ENCODE measurements at places on chromosomes 2 and 18. TPM values are rescaled to one million over a fixed set of nuclear protein-coding genes. Genes with fewer than 3 reads are reported as not detected.

Gene CEBPZOS
- polyA plus RNA-seq, result 61.8 TPM

Gene GPR39
- polyA plus RNA-seq, result 3.1 TPM

Gene CNTNAP5
- polyA plus RNA-seq, result 0.11 TPM

Gene CKAP2L
- polyA plus RNA-seq, result 12.9 TPM

Gene DOK6
- polyA plus RNA-seq, result 18.0 TPM

Gene TMEM37
- 49.4 TPM for polyA plus RNA-seq

Gene TMSB10
- 1,436 TPM for polyA plus RNA-seq

Gene RTP5
- not detected for polyA plus RNA-seq

Gene TYMS
- polyA plus RNA-seq, result 125 TPM

Gene UCN
- polyA plus RNA-seq, result 1.6 TPM

Gene ALLC
- polyA plus RNA-seq, result not detected

Gene ST6GAL2
- polyA plus RNA-seq, result 11.5 TPM

Gene CCDC88A
- 71.5 TPM for polyA plus RNA-seq

Gene FSIP2
- polyA plus RNA-seq, result 6.4 TPM

Gene COLEC11
- 2.4 TPM for polyA plus RNA-seq

Gene FOSL2
- polyA plus RNA-seq, result 27.7 TPM

Gene HNMT
- 65.0 TPM for polyA plus RNA-seq

Gene ACMSD
- 40.8 TPM for polyA plus RNA-seq

Gene TTN
- polyA plus RNA-seq, result 1.1 TPM

Gene IRS1
- polyA plus RNA-seq, result 14.3 TPM

Gene PAIP2B
- 18.7 TPM for polyA plus RNA-seq

Gene C2orf76
- polyA plus RNA-seq, result 20.2 TPM

Gene REG3A
- polyA plus RNA-seq, result not detected

Gene KLHL29
- polyA plus RNA-seq, result 11.8 TPM

Gene KIF3C
- 19.1 TPM for polyA plus RNA-seq

Gene NEB
- polyA plus RNA-seq, result 23.5 TPM

Gene GYPC
- 66.0 TPM for polyA plus RNA-seq

Gene PSTPIP2
- polyA plus RNA-seq, result 11.4 TPM

Gene CFC1
- not detected for polyA plus RNA-seq

Gene PELI1
- 36.3 TPM for polyA plus RNA-seq

Gene LYG2
- 0.17 TPM for polyA plus RNA-seq

Gene FBXO41
- polyA plus RNA-seq, result 3.0 TPM

Gene DPP10
- 8.5 TPM for polyA plus RNA-seq

Gene DAW1
- 0.50 TPM for polyA plus RNA-seq
